ENCODE measurements at places on chromosomes 5 and 9.

DNA sequence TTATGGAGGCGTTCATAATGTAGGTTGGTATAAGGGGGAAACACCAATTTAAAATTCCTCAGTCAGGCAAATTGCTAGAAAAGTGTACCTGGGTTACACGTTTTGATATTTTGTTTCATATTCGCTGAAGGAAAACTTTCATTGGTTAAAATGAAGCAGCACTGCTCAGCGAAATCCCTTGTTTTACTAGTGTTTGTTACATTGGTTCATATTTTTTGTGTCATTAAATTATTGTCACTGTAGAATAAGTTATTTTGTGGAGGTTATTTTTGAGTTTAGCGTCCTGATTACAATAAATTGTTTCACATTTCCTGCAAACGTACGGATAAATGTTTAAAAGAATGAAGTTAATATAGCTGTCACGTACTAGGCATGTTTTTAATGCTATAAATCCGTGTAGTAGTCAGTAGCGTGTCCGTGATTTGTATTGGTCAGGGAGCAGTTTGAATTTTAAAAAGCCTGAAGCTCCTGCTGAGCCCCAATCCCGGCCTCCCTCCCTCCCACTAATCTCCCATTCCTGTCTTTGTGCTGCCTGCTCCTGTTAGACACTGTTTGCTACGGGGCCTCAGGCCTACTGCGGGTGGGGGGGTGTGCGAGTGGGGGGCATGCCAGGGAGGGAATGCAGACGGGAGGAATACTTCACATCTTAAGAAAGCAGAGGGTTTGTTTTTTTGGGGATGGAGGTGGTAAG lies 2.0 kb downstream of the NIPBL start:
- DNase-seq = no peak

- DNase-seq = no peak
Measured at GRCh38 chr9:91297306-91297705, 64.4 kb downstream of the AUH start.

- DNase-seq = no peak
Measured at GRCh38 chr9:109010746-109011145, 2.6 kb downstream of the CTNNAL1 start.

DNA sequence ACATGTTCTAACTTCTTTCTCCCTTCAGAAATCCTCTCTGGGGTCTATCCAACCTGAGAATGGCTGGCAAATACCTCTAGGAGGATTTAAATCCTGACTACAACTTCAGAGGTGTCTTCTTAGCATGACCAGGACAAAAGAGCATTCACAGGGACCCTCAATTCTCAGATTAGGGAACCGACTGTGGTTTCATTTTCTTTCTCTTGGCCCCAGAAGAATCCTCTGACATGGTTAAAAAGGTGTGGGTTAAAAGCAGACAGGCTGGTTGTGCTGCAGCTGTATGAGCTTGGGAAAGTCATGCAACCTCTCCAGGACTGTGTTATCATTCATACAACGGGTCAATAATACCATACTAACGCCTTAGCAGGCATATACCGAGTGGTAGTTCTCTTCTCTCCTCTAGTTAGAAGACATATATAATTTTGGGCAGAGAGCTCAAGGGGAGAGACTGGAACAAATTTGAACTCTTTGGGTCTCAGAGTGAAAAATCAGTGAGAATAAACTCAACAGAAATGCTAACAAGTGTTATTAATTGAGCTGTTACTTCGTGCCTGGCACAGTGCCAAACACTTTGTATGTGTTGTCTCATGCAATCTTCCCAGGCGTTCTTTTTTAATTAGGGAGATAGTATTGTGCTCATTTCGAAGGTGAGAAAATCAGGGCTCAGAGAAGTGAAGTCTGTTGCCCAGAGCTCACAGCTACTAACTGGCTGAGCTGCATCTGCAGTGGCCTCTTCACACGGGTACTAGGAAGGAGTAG lies 35.2 kb downstream of the INSYN2B start:
- no peak for DNase-seq

DNA sequence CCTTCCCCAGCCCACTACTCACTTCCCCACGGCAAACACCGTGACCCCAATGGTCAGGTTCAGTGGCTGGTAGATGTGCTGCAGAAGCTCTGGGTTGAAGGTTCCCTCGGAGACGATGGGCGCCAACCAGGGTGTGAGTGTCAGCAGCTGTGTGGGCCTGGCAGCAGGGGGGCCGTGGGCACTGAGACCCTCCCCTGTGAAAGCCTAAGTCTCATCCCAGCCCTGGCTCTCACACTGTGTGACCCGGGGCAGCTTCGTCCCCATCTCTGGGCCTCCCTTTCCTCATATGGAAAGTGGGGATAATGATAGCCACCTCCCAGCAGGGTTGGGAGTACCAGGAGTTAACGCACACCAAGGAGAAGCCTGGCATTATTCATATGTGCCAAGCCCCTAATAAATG lies 8.6 kb downstream of the GBGT1 start:
- DNase-seq = no peak

- no peak for DNase-seq
Measured at GRCh38 chr5:172773481-172774469, 2.8 kb upstream of the DUSP1 start.

DNA sequence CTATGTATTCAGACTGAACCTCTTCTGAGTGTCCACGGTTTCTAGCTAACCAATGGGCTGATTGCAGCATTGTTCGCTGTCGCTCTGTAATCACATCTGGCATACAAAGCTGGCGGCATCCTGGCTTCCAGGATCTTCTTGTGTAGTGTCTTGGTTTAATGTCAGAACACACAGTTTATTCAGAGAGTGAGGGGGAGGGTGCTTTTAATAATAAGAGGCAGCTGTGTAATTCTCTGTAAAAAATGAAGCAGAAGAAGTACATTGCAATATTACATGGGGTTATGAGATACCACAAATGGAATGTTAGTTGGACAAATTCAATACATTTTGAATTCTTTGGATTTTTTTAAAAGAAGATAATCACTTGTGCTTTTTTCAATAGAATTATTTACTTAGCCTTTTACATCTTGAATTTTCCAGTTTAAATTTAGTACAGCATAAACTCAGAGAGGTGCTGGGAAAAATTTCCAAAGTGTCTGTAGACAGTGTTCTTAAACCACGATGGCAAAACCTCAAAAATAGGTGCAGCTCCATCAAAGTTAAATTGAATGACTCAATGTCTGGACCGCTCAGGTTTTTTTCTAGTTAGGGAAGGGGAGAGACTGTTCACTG lies 206.0 kb downstream of the PCSK1 start:
- peak; percentile 23 for DNase-seq
